ENCODE measurements at places on chromosomes 2 and 18. TPM values are rescaled to one million over a fixed set of nuclear protein-coding genes. Genes with fewer than 3 reads are reported as not detected.

DNA sequence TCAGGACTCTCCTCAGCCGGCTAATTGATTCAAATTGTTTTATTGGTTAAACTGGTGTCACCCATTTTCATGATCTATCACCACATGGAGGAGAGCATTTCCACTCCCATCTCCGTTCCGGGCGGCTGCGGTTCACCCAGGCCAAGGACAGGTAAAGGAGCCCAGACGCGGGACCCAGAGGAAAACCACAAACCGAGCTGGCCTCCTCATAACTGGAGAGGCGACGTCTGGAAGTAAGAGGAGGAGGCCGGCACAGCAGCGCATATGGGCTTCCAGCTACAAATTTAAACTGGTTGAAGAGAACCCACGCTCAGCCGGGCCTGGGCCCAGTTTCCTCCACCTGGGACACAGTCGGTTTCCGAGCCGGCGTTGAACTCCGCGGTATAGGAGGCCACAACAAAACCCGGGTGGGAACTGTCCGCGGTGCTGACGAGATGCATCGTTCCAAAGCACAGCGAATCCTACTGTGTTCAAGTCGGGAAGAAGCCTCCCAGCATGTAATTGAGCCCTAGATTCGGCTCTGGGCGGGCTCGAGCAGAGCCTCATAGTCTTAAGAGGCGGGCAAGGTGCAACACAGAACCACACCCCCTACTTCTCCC lies 3.0 kb upstream of the SKOR2 start:
- no peak for DNase-seq

DNA sequence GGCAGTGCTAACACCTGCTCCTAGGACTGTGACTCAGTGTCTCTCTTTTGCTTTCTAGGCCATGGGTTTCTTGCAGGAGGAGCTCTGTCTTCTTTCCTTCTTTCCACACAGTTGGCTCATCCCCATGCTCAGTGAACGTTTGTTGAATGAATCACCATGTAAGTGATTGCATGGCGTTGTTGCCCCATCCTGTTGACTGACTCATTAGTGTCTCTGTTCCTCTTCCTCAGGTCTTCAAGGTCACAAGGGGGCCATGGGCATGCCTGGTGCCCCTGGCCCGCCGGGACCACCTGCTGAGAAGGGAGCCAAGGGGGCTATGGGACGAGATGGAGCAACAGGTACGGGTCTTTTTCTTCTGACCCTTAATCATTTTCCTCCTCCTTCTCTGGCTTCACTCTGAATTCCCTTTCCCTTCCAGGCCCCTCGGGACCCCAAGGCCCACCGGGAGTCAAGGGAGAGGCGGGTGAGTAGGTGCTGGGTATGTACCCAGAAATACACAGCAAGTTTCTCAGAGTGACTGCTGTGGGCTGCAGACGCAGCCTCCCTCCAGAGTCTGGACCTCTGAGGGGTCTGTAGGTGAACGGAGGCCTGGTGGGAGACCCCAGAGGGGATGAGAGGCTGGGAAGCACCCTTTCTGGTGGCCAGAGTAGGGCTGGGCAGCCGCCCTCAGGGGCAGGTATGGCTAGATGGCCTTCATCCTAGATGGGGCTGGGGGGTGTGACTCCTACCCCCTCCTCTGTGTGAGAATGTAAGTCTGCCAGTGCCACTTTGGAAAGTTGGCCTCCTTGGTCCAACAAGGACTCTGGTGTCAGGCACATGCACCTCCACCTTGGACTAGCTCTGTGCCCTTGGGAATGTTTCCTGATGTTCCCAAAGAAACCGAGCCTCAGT lies 32.4 kb downstream of the MARCO start:
- DNase-seq, result peak; percentile 78

DNA sequence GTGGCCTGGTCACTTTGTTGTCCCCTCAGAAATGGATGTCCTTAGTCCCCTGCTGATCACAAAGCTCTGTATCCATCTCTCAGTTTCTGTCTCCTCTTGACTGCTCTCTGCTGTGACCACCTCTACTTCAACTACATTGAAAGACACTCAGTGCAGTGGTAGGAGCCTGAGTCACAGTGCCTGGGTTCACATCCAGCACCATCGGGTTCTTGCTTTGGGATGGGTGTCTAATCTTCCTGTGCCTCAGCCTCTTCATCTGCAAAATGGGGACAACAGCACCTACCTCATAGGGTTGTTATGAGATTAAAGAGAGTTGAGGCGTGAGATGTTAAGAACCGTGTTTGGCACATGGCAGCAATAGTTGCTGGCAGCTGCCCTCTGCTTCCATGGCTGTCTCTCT lies 30.6 kb downstream of the YPEL5 start:
- peak; percentile 72 for DNase-seq

DNA sequence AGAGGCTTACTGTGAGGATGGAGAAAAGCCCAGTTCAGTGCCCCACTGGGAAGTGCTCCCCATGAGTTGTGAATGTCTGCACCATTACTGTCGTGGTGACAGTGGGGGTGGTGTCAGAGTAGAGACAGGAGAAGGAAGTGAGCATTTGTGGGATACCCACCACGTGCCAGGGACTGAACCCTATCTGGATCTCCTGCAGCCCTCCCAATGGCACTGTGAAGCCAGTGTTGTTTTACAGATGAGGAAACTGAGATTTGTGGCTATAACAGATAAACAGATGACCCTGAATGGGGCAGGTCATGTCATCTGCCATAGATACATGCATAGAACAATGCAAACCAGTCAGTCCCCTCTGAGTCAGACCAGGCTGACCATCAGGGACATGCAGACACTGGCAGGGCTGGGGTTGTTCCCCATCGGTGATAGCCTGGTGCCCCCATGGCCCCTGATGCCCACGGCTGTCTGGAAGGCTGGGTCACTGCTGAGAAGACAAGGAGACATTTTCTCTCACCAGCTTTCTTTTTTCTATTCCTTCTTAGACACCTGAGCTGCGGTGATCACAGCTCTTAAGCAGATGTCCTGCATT lies 60.8 kb downstream of the EMILIN2 start:
- no peak for DNase-seq

- DNase-seq, result no peak
These were observed 749.2 kb downstream of the ADCYAP1 start for GRCh38 chr18:1653873-1654272.

GRCh38 chr2:186653511-186653910 lies 40.3 kb upstream of the FAM171B start:
- DNase-seq, result no peak

GRCh38 chr18:76490033-76490432 lies 5.0 kb downstream of the ZNF516 start:
- DNase-seq, result peak; percentile 89

DNA sequence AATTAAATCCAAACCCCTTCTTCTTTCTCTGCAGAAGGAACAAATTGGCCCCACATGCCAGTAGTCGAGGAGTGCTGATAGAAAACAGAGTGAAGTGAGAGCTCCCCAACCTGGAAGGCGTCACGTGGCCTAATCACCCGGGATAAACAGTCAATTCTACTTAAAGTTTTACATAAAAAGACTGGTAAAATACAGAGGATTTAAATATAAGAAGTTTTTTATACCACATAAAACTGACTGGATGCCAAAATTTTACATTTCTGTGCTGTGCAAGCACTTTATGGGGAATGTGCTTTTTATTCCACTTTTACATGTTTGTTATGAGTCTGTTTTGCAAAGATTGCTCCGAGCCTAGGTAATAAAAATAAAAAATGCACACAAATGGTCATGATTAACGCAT lies 1586.8 kb upstream of the ACVR2A start:
- DNase-seq, result no peak

DNA sequence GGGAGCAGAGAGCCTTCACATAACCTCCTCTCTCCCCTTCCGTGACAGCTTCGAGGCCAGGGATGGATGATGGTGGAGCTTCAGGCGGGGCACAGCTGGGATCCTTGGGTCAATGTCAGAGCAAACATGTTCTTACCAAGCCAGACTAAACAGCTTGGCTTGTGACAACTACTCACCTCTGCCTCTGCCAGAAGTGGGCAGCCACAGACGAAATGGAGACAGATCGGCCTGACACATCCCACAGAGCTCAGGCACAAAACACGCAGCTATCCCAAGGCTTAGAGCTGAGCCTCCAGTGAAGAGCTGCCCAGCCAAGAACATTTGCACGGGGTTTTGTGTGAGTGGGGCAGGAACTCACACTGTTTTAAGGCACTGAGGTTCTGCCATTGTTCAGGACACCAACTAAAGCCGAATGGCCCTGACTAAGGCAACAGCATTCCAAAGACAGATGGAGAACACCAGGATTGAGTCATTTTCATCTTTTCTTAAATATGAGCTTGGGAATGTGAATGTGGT lies 12.8 kb downstream of the PXDN start:
- no peak for DNase-seq

- DNase-seq, result no peak
These were observed 202.5 kb downstream of the CTNNA2 start for GRCh38 chr2:79715338-79715737.

GRCh38 chr18:21701621-21702020 lies 3.0 kb downstream of the ABHD3 start:
- DNase-seq, result no peak

- no peak for DNase-seq
These were observed 17.8 kb downstream of the NCOA1 start for GRCh38 chr2:24508878-24509277.

DNA sequence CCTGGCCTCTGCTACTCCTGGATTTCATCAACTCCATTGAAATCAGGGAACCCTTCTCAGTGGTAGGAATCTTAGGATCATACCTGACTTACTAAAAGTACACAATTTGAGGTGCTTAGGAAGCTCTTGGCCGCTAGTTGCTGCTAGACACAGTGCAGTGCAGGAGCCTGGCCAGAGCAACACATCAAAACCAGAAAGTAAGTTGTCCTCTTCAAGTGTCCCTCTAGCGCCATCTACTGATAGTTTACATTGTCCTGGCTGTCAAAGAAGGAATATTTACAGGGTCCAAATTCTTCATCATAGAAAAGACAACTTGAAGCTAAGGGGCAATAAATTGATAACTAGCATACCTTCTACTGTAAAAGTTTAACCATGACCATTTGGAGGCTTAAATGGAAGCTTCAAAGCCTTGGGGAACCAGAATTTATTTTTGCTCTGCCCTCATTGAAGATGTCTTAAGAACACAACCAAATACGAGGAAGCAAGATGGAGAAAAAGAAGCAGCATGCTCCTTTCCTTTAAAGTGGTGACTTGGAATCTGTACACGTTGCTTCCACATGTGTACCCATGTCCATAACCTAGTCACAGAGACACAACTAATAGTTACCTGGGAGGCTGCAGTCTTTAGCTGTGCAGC lies 889.1 kb upstream of the GCFC2 start:
- DNase-seq, result no peak

KIAA2012 gene
- total RNA-seq, result not detected

SNRNP27 gene
- 74.9 TPM for total RNA-seq

MDH1B gene
- total RNA-seq, result 1.2 TPM

CFC1 gene
- total RNA-seq, result not detected

FBLN7 gene
- total RNA-seq, result 1.8 TPM
